ENCODE measurements at places on chromosomes 5 and 9. TPM values are rescaled to one million over a fixed set of nuclear protein-coding genes. Genes with fewer than 3 reads are reported as not detected.

Gene SLC34A1
- total RNA-seq = not detected

Gene ALDH1A1
- total RNA-seq = not detected

Gene DCTN4
- total RNA-seq = 63.4 TPM

Gene FAM193B
- 24.9 TPM for total RNA-seq

Gene KLHL3
- total RNA-seq = not detected

Gene SEMA6A
- total RNA-seq = 6.0 TPM

Gene FOXD4L3
- total RNA-seq = not detected

GRCh38 chr5:170076739-170077138 lies 29.0 kb upstream of the FOXI1 start:
- H3K36me3 ChIP-seq = no peaks in the 10 kb centered on the region
- no peaks in the 10 kb centered on the region for H3K4me1 ChIP-seq
- no peak for DNase-seq
- H3K4me3 ChIP-seq = no peak overlapping the region

DNA sequence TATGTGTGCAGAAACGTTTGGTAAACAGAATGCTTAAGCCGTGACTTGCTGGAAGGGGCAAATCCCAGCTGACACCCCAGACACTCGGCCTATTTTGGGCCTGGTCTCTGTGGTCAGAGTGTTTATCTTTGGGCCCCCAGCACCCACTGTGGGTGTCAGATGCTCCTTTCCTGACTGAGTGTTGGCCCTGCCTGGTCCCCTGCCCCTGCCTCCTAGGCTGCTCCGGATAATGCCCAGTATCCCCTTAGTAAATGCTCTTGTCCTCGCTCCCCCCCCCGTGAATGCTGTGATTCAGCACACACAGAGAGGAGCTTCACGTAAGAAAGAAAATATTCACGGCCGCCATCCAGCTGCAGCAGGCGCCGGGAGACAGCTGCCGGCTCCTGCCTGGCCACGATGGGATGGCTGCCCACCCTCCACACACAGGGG lies 11.3 kb upstream of the ANGPTL2 start:
- H3K4me1 ChIP-seq = peaks cover 47% of the 10 kb centered on the region
- H3K36me3 ChIP-seq = no peaks in the 10 kb centered on the region

DNA sequence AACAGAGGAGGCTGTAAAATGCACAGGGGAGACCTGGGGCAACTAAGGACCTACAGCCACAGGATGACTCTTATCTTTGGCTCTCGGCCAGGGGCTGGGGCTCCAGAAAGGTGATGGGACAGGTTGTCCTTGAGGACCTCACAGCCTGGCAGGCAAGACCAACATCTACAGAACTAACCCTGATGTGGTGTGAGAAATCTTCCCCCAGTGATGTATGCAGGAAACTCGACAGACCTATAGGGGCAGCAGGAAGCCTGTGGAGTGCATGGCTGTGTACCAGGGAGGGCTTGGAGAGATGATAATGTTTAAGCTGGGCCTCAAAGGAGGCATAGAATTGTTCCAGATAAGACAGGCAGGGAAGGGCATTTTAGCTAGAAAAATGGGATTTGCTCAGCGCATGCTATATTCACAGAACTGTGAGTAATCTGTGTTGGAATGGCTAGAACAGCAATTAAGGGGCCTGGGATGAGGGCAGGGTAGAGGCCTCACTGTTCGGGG lies 68.5 kb upstream of the SLC25A51 start:
- H3K36me3 ChIP-seq = peaks cover 35% of the 10 kb centered on the region
- H3K27ac ChIP-seq = no peak overlapping the region
- no peak for DNase-seq
- peaks cover 35% of the 10 kb centered on the region for H3K4me1 ChIP-seq
- H3K27me3 ChIP-seq = no peaks in the 10 kb centered on the region

GRCh38 chr9:26669701-26670670 lies 222.6 kb downstream of the CAAP1 start:
- DNase-seq = no peak
- H3K27ac ChIP-seq = no peak overlapping the region
- no peak overlapping the region for H3K4me3 ChIP-seq
- no peaks in the 10 kb centered on the region for H3K4me1 ChIP-seq
- no peaks in the 10 kb centered on the region for H3K27me3 ChIP-seq

DNA sequence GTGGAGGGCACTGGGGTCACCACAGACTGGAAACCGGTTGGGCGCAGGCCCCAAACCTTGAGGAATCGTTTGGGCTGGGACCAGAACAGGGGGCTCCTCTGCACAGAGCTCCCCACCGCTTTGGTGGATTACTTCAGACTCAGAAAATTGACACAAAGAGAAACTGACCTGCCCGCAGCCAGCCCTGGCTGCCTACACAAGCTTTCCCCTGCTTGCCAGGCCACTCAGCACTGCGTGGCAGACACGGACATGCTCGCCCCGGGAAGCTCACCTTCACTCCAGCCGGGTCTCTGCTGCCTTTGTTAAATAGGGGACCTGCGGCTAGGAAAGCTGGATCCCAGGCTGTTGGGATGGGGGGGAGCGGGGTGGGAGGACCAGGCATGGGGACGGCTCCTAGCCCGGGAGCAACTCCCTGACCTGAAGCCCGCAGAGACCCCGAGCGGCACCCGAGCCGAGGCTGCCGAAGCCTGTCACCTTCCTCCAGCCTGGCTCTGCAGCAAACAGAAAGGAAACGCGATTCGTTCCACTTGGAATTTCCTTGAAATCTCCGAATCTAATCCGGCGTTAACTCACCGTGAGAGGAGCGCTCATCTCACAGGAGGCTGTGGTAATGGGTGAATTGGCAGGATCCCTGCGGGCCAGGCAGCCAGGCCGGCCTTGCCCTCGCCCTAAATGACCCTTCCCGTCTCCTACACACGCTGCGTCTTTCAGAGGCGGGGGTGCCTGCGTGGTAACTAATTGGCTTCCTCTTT lies 8.8 kb downstream of the PAX5 start:
- H3K36me3 ChIP-seq = no peaks in the 10 kb centered on the region
- H3K27me3 ChIP-seq = peaks cover 91% of the 10 kb centered on the region
- no peak for DNase-seq
- H3K4me3 ChIP-seq = no peak overlapping the region
- H3K27ac ChIP-seq = no peak overlapping the region

DNA sequence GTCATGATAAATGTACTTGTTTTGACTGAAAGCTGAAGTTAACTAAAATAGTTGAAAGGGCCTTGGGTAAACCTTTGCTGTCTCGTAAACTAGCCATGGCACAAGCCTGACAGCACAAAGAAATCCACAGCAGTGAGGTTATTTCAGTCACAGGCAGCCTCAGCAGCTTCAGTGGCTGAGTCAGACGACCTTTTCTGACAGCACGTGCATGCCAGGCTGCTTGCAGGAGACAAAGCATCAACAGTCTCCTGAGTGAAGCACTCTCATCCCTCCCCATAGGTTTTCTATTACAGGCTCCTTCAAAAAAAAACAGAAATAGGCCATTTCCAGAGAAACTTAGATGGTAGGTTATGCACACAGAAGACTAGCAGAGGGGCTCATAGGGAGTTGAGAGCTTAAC lies 34.6 kb downstream of the OXCT1 start:
- peak; percentile 53 for DNase-seq
- peaks cover 8% of the 10 kb centered on the region for H3K4me1 ChIP-seq
- peak overlapping the region; percentile 7 for H3K27ac ChIP-seq
- H3K36me3 ChIP-seq = peaks cover 35% of the 10 kb centered on the region
- H3K27me3 ChIP-seq = no peaks in the 10 kb centered on the region

DNA sequence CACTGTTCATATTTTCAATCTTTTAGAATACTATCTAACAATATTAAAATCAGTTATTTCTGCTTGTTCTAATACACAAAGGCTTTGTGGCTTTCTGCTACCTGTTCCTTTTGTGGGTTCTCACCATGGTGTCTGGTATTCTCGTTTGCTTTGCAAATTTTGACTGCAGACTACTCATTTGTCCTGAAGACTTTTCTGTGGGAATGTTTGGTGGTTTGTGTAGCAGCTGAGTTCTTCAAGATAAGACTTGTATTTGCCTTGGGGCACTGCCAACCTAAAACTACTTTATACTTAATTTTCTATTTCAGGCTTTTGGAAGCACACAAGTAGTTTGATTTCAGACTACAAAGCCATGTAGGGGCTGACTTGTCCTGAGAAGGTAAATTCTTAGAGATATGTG lies 11.1 kb downstream of the IL33 start:
- H3K4me3 ChIP-seq = no peak overlapping the region
- DNase-seq = no peak
- H3K4me1 ChIP-seq = no peaks in the 10 kb centered on the region
- no peak overlapping the region for H3K27ac ChIP-seq
- no peaks in the 10 kb centered on the region for H3K36me3 ChIP-seq
- no peaks in the 10 kb centered on the region for H3K27me3 ChIP-seq

DNA sequence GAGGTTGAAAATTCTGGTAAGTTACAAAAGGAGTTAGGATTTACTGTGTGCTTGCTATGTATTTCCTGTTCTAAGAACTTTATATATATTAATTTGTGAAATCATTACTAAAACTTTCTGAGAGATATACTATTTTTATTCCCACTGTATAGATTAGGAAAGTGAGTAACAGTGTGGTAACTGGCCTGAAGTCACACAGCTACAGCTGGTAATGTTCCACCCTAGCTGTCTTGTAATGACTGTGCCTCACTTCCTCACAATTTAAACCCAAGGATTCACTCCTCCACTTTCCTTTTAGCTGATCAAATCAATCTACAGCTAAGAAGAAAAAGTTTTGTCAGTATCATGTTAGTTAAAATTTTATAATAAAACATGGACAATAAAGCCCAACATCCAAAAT lies 278.8 kb downstream of the GAS1 start:
- H3K4me1 ChIP-seq = no peaks in the 10 kb centered on the region
- H3K36me3 ChIP-seq = no peaks in the 10 kb centered on the region
- no peak overlapping the region for H3K27ac ChIP-seq
- no peak for DNase-seq
- peaks cover 4% of the 10 kb centered on the region for H3K27me3 ChIP-seq

GRCh38 chr5:14168793-14169262 lies 25.7 kb downstream of the TRIO start:
- peaks cover 15% of the 10 kb centered on the region for H3K36me3 ChIP-seq
- no peak overlapping the region for H3K4me3 ChIP-seq
- H3K27ac ChIP-seq = no peak overlapping the region

DNA sequence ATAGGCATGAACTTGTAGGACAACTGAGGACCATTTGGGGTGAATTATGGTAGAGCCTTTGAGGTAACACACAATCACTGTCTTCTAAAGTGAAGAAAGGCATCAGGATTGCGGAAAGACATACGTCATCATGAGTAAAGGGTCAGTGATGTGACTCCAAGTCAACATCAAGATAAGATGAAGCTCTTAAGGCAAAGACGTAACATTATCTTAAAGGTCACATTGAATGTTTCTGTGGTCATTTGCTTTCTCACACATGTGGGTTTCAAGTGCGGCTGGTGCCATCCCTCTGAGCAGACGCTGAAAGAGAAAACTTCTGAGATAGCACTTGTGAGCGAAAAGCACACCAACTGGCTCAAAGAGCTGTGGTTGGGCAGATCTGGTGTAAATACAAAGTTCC lies 63.3 kb upstream of the GRAMD2B start:
- peaks cover 30% of the 10 kb centered on the region for H3K4me1 ChIP-seq
- H3K36me3 ChIP-seq = no peaks in the 10 kb centered on the region
- H3K27me3 ChIP-seq = no peaks in the 10 kb centered on the region
- no peak for DNase-seq
- no peak overlapping the region for H3K4me3 ChIP-seq

- no peak overlapping the region for H3K27ac ChIP-seq
- H3K4me3 ChIP-seq = no peak overlapping the region
- no peak for DNase-seq
- no peaks in the 10 kb centered on the region for H3K4me1 ChIP-seq
- H3K27me3 ChIP-seq = no peaks in the 10 kb centered on the region
- H3K36me3 ChIP-seq = no peaks in the 10 kb centered on the region
Observed at GRCh38 chr5:28468166-28468565, 1429.8 kb upstream of the CDH9 start.

- peaks cover 27% of the 10 kb centered on the region for H3K4me1 ChIP-seq
- H3K27me3 ChIP-seq = no peaks in the 10 kb centered on the region
- H3K4me3 ChIP-seq = no peak overlapping the region
- H3K27ac ChIP-seq = no peak overlapping the region
- peaks cover 22% of the 10 kb centered on the region for H3K36me3 ChIP-seq
- no peak for DNase-seq
Observed at GRCh38 chr5:98933445-98934072, 4.8 kb upstream of the CHD1 start.
